ENCODE measurements at places on chromosomes 11 and 22. TPM values are rescaled to one million over a fixed set of nuclear protein-coding genes. Genes with fewer than 3 reads are reported as not detected.

Gene CABP7
- polyA plus RNA-seq = 0.90 TPM

Gene GSC2
- polyA plus RNA-seq = not detected

Gene GLB1L3
- 0.19 TPM for polyA plus RNA-seq

Gene STK33
- polyA plus RNA-seq = 13.9 TPM

All from neural cell (in vitro differentiated cells).